ENCODE measurements at places on chromosomes 6 and 20.

GRCh38 chr6:3724451-3725144 is 26.9 kb downstream of the PXDC1 start:
- no peak for DNase-seq

- no peak for DNase-seq
These were observed 43.4 kb downstream of the SLC22A3 start for GRCh38 chr6:160391419-160392116.

GRCh38 chr6:74720923-74721322 is 484.9 kb downstream of the COL12A1 start:
- DNase-seq = no peak

- DNase-seq = no peak
These were observed 69.1 kb upstream of the PBOV1 start for GRCh38 chr6:138287144-138287955.

DNA sequence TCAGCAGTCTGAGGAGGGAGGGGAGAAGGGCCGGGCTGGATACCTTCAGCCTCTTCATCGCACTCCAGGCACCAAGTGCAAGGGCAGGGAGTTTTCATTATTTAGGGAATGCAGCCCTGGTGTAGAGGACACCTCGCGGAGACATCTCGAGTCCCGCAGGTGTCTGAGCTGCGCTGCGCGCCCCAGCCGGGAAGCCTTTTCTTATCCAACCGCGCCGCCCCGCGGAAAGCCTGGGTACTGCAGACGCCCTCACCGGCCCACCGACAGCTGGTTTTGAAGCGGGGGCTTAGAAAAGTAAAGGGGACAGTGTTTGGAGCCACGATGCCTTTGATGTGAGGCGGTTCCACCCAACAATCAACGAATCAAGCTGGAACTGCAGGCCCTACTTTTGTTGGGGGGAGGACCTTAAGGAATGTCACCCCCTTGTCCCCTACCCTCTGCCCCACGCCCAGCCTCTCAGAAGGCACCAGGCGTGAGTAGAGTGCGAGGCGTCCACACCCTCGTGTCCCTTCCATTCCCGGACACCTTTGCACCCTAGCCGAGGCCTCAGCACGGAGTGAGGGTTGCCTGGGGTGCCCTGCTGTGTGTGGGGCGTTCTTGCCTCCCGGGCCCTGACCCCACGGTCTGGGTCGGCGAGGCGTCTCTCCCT is 8.6 kb downstream of the NKX2-2 start:
- DNase-seq = no peak

DNA sequence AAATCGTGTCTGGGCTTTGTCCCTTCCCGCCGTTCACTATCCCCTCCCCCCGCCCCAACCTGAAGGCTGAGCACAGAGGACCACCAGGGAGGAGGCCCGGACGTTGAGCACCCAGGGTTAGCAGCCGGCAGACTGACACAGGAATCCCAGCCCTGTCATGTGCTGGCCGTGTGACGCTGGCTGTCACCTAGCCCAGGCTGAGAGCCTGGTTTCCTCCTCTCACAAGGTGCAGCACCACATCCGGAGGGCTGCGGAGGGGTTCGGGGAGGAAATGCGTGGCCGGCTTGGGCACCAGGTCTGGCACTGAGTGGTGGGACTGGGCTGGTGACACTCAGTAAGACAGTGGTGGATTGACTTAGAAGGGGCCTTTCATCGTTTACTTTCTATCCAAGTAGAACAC is 4.6 kb upstream of the LSM14B start:
- DNase-seq = no peak

- DNase-seq = no peak
These were observed 184.1 kb downstream of the MTFR2 start for GRCh38 chr6:136066005-136066404.

DNA sequence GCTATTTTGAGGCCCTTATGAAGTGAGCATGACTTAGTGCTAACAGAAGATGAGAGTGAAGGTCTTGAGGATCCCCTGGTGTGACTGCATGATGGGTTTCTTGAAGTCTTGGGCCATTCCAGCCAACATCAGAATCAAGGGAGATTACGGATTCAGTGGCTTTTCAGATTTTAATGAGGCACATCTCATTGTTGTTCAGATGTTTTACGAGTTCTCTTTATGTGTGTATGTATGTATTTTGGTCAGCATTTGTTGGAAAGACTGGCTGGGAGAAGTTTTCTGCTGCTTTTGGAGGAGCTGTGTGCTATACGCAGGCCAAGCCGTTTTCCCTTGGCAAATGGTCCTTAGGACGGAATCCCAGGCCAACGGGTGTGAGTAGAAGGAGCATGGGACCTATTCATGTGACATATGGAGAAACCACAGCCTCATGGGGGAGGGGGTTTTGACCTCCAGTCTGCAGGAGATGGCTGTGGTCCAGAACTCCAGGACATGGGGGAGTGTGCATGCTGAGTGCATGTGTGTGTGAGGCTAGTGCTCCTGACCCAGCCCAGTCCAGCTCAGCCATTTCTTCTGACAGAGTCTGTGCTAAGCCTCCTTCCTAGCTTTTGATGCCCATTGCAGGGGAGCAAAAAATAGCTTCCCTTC is 35.3 kb downstream of the CHMP4B start:
- DNase-seq = no peak

- DNase-seq = no peak
These were observed 875 bp upstream of the ZBTB9 start for GRCh38 chr6:33453393-33454008.

DNA sequence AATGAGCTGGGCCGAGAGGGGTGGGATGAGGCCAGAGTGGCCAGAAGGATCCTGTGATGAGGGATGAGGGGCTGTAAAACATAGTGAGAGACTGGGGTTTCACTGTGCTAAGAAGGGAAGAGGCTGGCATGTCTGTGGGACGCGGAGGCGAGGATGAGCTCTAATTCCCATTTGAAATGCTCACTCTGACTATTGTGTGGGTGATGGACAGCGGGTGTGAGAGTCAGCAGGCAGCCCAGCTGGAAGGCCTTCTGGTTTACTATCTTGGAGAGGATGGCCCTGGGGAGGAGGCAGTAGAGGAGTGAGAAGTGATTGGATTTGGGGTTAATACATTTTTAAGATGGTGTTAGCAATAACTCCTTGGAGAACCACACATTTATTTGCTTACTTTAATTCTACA is 9.5 kb upstream of the MICA start:
- DNase-seq = no peak

DNA sequence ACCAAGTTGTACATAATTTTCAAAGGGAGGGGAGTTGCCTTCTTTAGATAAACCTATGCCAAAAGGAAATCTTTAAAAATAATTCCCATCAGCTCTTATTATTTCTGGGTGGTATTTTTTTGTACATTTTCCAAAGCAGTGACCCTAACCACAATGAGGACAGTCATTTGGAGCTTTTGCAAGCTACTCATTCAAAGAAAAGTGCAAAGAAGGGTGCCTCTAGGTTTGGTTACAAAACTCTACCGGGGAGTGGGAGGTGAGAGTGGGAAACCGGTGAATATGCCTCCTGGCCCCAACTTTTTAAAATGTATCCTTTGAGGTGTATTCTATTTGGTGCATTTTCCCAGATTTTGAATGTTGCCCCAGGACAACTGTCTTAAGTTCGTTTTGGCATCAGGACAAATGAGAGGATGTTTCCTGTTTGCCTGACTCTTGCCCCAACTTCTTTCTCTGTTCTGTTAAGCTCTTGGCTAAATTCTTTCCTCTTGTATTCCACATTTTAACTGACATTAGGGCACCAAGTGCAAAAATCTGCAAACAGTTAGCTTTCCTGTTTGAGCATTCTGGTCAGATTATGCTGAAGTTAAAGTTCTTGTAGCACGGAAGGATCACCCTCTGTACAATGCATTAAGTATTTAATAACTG is 78.9 kb downstream of the SLX4IP start:
- DNase-seq = no peak

GRCh38 chr20:50281831-50282591 is 91.4 kb downstream of the CEBPB start:
- no peak for DNase-seq
